ENCODE measurements at places on chromosomes 3 and 15.

GRCh38 chr3:175951047-175951694 lies 1092.0 kb downstream of the NAALADL2 start:
- no peak for DNase-seq

GRCh38 chr3:53890726-53891475 lies 758 bp downstream of the SELENOK start:
- no peak for DNase-seq

- DNase-seq = no peak
Observed at GRCh38 chr3:179436517-179436916, 14.8 kb downstream of the GNB4 start.

GRCh38 chr3:187185759-187186158 lies 11.5 kb upstream of the RTP1 start:
- DNase-seq = no peak

DNA sequence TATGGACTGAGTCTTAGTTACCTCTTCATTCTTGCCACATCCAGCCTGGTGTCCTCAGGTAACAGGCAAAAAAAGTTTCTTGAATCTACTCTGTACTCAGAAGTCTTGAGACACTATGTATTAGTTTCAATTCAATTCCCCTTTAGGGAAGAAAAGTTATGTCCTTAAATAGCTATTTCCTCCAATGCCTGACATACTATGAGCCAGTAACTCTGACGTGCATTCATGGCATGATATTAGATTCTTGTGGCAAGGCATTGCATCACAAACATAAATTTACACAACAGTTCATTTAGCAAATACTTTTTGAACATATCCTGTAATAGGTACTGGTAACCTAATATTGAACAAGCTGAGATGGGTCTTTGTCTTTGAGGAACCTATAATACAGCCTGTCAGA lies 109.3 kb upstream of the FOXB1 start:
- DNase-seq = no peak

- DNase-seq = no peak
Observed at GRCh38 chr3:108122276-108122675, 31.4 kb upstream of the CD47 start.

DNA sequence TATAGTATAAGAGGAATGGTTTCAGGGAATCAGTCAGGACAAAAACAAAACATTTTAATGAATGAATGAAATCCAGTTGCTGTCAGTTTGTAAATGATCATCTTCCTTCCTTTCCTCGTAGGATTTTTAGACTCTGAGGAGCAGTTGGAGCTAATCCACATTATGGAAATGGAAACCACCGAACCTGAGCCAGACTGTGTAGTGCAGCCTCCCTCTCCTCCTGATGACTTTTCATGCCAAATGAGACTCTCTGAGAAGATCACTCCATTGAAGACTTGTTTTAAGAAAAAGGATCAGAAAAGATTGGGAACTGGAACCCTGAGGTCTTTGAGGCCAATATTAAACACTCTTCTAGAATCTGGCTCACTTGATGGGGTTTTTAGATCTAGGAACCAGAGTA lies 3.1 kb downstream of the TIPARP start:
- no peak for DNase-seq

All from NCI-H1436 treated with DMSO at 0.1 percent for 48 hours (cell line).